ENCODE measurements at places on chromosomes 16 and 17. TPM values are rescaled to one million over a fixed set of nuclear protein-coding genes. Genes with fewer than 3 reads are reported as not detected.

AOC3 gene
- total RNA-seq, result 0.20 TPM

GRCh38 chr16:78684030-78684611, 584.7 kb downstream of the WWOX start:
- DNase-seq, result no peak

- DNase-seq, result no peak
Observed at GRCh38 chr16:70803319-70803718, 2.4 kb upstream of the VAC14 start.

- DNase-seq, result peak; percentile 100
Observed at GRCh38 chr17:63675607-63676546, 24.0 kb downstream of the LIMD2 start.

- DNase-seq, result no peak
Observed at GRCh38 chr16:47047524-47048203, 74.2 kb upstream of the DNAJA2 start.

DNA sequence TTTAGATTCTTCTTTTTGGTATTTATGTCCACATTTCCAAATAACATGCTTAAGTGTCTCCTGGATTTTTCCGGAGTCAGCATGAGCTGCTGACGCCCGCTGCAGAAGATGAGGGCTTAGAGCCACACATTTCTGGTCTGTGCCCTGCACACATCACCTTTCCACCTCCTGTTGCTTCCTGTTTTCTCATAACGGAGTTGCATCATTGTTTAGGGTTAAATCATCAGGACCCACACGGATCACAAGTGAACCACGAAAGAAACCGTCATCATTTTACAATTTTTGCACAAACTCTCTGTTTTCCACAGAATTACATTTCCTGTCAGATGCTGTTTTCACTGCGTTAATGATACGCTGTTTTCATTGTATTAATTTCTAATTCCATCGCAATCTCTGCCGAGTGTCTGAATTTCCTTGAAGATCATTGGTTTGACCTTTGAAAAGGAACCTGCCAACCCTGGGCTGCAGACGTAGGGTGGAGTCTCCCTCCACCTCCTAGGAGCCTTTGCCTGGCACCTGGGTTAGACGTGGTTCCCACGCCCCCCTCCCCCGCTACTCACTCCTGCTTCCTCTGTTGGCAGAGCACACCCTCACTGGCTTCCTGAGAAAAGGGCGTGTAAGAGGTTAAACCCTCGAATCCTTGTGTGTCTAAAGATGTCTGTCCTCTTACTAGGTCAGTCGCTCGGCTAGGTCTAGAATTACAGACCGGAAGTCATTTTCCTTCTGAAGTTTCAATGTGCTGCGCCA, 68.2 kb downstream of the RNF213 start:
- peak; percentile 35 for DNase-seq
